IPS DF 19.7 (cell line): ENCODE measurements at places on chromosomes 3 and 15.

GRCh38 chr3:104635872-104636580 is 730.7 kb upstream of the ALCAM start:
- DNase-seq = no peak

GRCh38 chr15:73334086-73334485 is 34.7 kb downstream of the HCN4 start:
- no peak for DNase-seq

DNA sequence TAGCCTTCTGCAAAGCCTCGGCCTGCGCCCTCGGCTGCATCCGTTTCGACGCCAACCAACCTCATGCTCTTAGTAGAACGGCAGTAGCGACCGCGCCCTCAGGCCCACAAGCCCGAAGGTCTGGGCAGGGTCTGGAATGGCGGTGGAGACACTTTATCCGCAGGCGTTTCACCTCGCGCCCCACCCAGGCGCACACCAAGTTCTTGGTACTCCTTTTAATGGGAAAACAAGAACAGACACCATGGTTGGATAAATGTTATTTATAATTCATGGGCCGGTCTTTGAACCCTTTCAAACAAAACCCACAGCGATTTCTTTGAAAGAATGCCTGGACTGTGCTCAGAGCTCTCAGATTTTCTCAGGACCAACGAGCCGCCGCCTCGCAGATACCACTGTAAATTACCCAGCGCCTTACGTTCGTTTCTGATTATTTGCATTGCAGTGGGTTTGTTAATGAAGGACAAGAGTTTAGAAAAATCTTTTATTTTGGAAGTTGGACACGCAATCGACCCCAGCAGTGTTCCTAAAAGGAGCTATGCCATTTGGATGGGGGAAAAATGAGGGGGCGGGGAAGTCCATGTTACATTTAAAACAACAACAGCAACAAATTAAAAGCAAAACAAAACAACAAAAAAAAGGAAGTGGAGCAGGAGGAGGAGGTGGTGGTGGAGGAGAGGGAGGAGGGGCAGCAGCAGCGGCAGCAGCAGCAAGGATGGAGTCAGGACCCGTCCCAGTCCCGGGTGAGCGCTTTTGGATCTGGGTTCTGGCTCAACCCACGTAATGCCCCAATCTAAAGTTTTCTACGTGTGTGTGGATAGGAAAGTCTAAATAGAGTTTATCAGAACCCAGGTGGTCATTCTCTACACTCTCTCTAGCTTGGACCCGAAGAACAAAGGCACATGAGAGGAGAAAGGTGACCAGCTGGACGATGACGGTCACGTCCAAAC is 993 bp upstream of the ISL2 start:
- no peak for DNase-seq

DNA sequence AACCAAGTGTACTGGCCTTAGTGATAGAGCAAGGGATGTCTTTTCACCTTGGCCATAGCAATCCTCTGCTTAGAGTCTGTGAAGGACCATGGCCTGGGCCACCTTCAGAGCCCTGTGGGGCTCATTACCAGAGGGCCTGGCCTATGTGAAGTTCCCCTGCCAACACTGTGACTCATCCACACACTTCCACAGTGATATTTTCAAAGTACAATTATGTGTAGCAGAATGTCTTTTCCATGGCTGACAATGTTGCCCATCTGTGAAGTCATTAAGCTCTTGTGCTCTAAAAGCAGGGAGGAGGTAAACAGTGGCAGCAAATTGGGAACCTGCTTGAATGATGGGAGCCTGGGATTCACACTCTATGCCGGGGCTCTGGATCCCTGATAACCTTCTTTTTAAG is 12.2 kb upstream of the CACNA1D start:
- DNase-seq = no peak

DNA sequence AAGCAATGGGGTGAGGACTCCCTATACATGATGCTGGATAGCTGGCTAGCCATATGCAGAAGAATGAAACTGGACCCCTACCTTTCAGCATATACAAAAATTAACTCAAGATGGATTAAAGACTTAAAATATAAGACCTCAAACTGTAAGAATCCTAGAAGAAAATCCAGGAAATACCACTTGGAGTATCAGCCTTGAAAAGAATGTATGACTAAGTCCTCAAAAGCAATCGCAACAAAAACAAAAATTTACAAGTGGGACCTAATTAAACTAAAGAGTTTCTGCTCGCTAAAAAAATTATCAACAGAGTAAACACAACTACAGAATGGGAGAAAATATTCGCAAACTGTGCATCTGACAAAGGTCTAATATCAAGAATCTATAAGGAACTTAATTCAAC is 94.3 kb downstream of the XRN1 start:
- no peak for DNase-seq
